NCI-H460 (cell line): ENCODE measurements at places on chromosomes 4 and X.

- no peak for DNase-seq
Measured at GRCh38 chrX:136941396-136942337, 61.1 kb upstream of the RBMX start.

GRCh38 chr4:153296040-153296823 lies 48.3 kb upstream of the MND1 start:
- DNase-seq = no peak

GRCh38 chr4:138639018-138639741 lies 376.4 kb upstream of the NOCT start:
- no peak for DNase-seq

DNA sequence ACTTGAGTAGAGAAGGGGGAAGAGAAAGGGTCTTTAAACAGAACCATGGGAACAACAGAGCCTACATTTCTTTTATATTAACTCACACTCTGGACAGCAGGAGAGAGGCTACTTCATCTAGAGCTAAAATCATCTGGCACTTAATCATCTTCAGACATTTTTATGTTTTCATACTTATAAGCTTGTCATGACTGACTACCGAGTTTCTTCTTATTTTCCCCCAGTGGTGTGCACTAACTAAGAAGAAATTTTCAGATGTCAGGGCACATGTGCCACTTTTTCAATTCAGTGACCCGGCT lies 11.8 kb upstream of the RTL5 start:
- no peak for DNase-seq
